ENCODE measurements at places on chromosomes 7 and 10. TPM values are rescaled to one million over a fixed set of nuclear protein-coding genes. Genes with fewer than 3 reads are reported as not detected.

Gene EPHB4
- 30.5 TPM for polyA plus RNA-seq

Gene SPDYE2
- not detected for polyA plus RNA-seq

Gene MGAM2
- not detected for polyA plus RNA-seq

Gene UCN3
- polyA plus RNA-seq, result not detected

Gene GIMAP6
- polyA plus RNA-seq, result not detected

GRCh38 chr10:99660662-99661376, 1.5 kb downstream of the ENTPD7 start:
- DNase-seq, result no peak

- no peak for DNase-seq
Observed at GRCh38 chr10:3229815-3230214, 57.2 kb upstream of the PITRM1 start.

- no peak for DNase-seq
Observed at GRCh38 chr10:20630092-20630643, 266.9 kb downstream of the NEBL start.

- no peak for DNase-seq
Observed at GRCh38 chr7:56007891-56008290, 43.4 kb downstream of the PSPH start.

DNA sequence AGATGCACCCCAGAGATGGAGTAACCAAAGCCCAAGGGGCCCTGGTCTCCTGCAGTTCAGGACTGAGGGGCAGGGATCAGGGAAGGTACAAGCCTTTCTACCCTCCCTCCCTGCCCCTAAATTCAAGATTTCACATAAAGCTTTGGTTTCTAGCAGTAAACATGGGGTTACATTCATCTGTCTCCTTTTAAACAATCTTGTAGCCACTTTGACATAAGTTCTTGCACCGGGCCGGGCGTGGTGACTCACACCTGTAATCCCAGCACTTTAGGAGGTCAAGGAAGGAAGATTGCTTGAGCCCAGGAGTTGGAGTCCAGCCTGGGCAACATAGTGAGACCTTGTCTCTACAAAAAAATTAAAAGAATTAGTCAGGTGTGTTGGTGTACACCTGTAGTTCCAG, 4.0 kb upstream of the ACTR3C start:
- no peak for DNase-seq
